ENCODE measurements at places on chromosomes 2 and 18.

- no peak for DNase-seq
These were observed 61.6 kb upstream of the TACR1 start for GRCh38 chr2:75260946-75261345.

- no peak for DNase-seq
These were observed 8.8 kb downstream of the TMEM37 start for GRCh38 chr2:119440501-119440870.

DNA sequence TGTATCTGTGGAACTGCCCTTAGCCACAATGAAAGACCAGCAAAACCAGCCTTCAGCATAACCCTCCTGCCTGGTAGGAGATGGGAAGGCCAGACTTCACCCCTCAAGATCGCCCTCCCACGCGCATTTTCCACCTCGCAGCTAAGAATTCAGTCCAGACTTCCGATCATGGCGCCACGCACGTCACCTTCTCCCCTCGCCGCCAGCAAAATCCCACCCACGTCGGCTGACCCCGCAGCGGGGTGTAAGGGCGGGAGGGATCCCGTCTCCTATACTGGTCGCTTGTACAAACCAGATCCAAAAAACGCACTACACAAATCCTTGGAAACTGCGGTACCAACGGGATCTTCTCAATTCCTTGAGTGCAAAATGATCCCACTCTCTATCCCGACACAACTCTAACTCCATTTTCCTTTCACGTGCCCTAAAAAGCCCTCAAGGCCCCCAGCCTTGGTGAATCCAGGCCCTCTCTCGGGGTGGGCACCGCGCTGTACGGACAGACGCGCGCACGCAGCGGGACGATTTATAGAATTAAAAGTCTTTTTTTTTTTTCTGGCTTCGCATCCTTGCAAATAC lies 1.0 kb upstream of the BMPR2 start:
- DNase-seq = peak; percentile 38

DNA sequence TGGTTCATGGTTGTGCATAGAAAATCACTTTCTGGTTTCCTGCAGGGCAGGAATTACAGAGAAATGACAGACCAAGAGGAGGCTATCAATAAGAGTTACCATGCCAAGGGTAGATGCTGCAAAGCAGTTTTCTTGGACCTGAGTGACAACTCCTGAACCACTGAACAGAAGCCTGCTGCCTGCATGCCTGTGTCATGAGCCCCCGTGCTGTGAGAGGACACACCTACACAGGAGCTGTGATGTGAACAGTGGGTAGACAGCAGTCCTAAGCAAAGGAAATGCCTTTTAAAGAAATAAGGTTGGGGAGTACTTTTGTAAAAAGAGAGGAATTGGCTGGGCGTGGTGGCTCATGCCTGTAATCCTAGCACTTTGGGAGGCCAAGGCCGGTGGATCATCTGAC lies 54.2 kb upstream of the CREB1 start:
- DNase-seq = no peak

- no peak for DNase-seq
These were observed 267.7 kb downstream of the PRKCE start for GRCh38 chr2:45919160-45919650.

- no peak for DNase-seq
These were observed 76.9 kb downstream of the LDAH start for GRCh38 chr2:20745924-20746555.

- no peak for DNase-seq
These were observed 1560.6 kb upstream of the SLC39A10 start for GRCh38 chr2:194096402-194096801.

DNA sequence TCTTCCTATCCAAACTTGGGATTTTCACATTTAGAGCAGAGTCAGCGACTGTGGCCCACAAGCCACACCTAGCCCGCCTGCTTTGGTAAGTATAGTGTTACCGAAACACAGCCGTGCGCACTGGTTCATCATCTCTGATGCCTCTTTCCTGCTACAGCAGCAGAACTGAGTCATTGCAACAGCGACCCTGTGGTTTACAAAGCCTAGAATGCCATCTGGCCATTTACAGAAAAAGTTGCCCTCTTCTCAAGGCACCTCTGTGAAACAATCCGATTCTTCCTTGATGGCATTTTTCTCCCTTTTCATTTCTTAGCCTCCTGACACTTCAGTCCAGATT lies 10.7 kb upstream of the IAH1 start:
- DNase-seq = no peak

- no peak for DNase-seq
These were observed 3.1 kb downstream of the FIGN start for GRCh38 chr2:163732727-163733126.

- DNase-seq = no peak
These were observed 98.2 kb upstream of the GCFC2 start for GRCh38 chr2:75808793-75809535.

- no peak for DNase-seq
These were observed 186.1 kb downstream of the ADCYAP1 start for GRCh38 chr18:1090758-1091157.

Measured in activated T-cell treated with anti-CD3 and anti-CD28 coated beads for 4 hours (primary cell).